ENCODE measurements at places on chromosomes 2 and 18.

DNA sequence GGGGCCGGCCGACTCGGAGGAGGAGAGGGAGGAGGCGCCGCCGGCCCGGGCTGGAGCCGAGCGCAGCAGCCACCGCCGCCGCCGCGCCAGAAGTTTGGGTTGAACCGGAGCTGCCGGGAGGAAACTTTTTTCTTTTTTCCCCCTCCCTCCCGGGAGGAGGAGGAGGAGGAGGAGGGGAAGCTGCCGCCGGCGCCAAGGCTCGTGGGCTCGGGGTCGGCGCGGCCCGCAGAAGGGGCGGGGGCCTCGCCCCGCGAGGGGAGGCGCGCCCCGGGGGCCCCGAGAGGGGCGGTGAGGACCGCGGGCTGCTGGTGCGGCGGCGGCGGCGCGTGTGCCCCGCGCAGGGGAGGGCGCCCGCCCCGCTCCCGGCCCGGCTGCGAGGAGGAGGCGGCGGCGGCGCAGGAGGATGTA is 316 bp downstream of the CRIM1 start:
- DNase-seq = no peak

DNA sequence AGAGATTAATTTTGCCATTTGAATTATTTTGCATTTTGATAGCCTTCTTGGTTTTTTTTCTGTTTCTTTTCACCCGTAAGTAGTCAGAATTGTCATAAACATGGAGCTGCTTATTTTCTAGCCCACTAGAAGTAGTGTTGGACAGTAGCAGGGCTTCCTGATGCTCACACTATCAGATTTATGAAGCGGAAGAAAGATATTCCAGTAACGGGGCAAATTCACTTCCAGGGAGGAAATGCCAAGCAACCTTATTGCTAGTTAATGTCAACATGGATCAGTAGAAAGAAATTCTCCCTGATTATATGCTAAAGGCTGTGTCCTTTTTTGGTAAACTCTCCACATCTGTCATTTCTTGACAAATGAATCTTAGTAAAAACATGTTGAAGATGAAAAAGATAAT is 19.2 kb upstream of the ADAM23 start:
- no peak for DNase-seq

GRCh38 chr2:44880125-44880483 is 61.4 kb upstream of the SIX3 start:
- DNase-seq = no peak

DNA sequence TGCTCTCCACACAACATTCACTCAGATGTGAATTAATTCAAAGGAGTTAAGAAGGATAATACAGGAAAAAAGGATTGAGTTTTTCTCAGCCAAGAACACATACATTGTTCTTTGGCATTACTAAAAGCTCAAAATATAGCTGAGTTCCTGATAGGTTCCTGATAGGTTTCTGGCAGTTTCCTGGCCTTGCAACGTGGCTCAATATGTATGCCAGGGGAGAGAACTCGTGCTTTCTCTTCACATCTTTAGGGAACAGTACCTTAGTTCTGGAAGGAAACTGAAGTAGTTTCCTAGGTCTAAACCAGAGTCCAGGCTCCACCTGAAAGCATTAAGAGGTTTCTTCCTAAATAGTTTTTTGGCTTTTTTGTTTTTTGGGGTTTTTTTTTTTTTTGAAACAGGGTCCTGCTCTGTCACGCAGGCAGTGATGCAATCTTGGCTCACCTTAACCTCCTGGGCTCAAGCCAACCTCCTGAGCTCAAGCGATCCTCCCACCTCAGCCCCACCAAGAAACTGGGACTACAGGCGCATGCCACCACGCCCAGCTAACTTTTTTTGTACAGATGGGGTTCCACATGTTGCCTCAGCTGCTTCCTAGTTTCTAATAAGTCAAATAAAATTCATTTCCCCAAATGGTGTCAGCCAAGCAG is 42.8 kb downstream of the ESCO1 start:
- DNase-seq = no peak

GRCh38 chr2:140383781-140384180 is 1603.6 kb upstream of the NXPH2 start:
- no peak for DNase-seq

DNA sequence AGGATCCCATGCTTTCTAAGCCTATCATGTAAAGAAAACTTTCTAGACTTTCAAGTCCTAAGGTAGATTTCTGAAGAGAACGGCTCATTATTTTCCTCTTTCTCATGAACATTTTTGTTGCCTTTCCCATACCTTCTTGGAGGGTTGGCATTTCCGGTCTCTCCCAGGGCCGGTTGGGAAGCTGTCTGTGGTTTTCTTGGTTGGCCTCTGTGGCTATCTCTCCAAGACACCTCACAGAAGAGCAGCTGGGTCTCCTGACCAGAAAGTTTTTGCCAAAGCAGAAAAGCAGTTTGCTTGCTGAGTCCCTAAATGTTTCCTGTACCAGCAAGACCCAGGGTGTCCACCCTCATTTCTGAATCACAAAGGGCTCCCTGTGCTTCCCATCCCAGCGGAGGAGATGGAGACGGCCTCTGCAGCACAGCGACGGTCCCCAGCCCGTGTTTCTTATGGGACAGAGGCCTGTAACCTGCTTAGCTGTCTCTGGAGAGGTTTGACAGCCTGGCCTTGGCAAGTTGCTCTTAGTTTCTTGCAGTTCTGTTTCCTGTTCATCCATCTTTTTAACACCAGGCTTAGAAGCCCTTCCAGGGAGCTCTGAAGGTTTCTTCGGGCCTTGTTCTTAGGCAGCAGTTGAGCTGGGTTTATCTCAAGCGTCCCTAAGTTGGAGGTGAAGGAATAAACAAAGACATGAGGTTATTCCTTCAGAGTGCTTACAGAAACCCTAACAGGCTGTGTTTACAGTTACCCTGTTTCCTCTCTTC is 39.8 kb downstream of the GREB1 start:
- DNase-seq = no peak

DNA sequence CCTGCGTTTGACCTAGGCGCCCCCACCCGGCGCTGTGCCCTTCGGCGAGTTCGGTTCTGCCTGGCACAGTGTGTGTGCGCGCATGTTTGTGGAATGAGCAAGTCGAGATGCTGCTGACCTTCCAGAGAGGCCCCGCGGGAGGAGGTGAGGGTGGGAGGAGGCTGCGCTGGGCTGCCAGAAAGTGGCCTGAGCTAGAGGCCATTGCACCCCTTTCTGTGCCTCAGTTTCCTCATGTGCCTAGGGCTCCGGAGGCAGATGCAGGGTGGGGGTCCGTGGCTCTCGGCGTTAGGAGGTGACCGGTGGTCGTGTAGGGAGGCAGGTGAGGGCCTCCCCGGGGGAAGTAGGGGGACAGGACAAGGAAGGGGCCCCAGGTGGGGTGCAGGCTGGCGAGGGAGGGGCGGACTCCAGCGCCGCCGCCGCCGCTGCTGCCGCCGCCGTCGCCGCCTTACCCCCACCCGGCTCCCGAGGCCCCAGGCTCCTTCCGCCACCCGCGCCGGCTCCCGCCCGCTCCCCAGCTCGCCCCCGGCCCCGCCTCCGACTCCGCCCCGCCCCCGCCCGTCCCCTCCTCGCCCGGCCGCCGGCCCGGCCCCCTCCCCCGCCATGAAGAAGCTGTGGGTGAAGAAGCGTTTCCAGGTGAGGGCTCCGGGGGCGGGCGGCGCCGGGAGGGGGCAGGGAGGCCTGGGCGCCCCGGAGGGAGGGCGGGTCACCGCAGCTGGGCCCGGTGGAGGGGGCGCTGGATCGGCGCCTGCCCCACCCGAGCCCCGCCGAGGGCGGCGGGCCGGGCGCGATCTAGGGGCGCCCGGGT is 7.0 kb downstream of the SPEG start:
- peak; percentile 41 for DNase-seq

DNA sequence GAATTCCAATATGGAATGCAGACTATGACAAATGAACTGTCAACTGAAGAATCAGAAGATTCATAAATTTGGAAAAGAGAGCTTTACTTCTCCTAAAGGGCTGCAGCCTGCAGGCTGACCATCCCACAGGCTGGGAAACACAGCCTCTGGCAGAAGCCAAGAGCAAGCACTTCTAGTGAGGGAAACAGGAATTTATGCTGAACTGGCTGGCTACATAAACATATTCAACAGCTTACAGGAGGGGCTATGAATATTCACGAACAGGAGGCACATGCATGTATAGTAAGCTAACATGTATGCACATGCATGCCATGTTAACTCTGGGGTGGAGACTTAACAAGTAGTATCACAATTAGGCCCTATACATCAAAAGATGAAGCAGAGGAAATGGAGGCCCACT is 17.6 kb downstream of the HIBCH start:
- DNase-seq = no peak

DNA sequence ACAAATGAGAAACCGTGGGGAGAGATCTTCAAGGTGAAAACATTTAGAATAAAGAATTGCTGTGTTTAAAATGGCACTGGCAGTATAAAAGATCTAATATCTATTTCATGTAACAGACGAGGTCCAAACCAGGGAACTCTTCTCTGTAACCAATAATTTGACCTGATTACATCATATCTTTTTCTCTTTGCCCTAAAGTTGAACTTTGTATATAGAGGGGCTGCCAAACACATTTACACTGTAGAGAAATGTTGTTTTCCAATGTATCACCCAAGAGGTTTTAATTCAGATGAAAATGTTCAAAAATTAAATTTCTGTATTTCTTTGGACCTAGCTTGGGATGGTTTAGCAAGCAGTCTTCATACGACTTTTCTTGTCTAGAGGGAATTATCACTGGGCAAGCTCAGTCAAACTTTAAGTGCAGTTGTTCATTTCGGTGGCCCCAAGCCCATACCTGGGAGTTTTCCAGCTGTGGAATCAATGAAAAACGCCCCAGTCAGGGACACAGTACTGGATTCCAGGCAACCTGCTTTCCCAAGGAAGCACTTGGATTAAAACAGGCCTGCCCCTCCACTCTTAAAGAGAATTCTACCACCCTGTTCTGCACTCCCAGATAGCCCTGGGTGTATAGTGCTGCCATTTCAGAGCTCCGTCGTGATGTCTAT is 208.5 kb upstream of the FN1 start:
- no peak for DNase-seq

GRCh38 chr18:55088000-55088401 is 128.7 kb upstream of the CCDC68 start:
- DNase-seq = no peak

GRCh38 chr18:12271376-12272235 is 17.4 kb downstream of the CIDEA start:
- no peak for DNase-seq

All from activated CD8-positive, alpha-beta memory T cell treated with anti-CD3 and anti-CD28 coated beads for 4 hours (primary cell).